ENCODE measurements at places on chromosomes 7 and 10.

DNA sequence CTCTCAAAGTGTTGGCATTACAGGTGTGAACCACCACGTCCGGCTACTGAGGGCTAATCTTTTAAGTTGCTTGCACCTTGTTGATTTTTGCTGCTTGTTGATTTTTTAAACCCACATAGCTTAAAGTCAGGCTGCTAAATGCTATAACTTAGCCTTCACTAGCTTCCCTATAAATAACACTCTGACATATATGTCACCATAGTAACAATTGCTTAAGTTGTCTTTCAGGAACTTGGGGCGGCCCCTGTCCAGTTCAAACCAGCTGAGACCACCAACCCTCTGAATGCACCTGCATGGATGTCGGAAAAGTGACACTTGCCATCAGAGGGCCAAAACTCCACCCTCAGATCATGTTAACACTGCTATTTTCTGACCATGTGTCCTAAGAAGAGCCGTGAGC, 47.3 kb downstream of the ST8SIA6 start:
- no peak for DNase-seq

- DNase-seq, result no peak
These were observed 13.4 kb downstream of the RPP30 start for GRCh38 chr10:90885176-90885575.

DNA sequence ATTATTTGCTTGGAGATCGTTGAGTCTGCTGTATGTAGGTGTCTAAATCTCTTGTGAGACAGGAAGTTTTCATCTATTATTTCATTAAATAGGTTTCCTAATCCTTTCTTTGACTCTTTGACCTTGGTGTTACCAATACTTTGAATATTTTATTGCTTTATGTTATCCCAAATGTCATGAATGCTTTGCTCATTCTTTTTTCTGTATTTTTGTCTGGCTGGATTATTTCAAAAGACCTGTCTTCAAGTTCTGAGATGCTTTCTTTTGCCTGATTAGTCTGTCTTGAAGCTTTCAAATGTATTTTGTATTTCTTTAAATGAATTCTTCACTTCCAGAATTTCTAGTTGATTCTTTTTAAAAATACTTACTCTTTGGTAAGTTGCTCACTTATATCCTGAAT, 27.3 kb downstream of the UBE3C start:
- DNase-seq, result no peak

- no peak for DNase-seq
These were observed 89.1 kb downstream of the MMRN2 start for GRCh38 chr10:86868353-86868752.

GRCh38 chr10:71271662-71272055, 47.4 kb upstream of the SLC29A3 start:
- DNase-seq, result no peak

GRCh38 chr10:6083523-6084475, 5.0 kb upstream of the RBM17 start:
- DNase-seq, result no peak

All from NCI-H1417 (cell line).